NCI-H345 (cell line): ENCODE measurements at places on chromosomes 5 and 9.

DNA sequence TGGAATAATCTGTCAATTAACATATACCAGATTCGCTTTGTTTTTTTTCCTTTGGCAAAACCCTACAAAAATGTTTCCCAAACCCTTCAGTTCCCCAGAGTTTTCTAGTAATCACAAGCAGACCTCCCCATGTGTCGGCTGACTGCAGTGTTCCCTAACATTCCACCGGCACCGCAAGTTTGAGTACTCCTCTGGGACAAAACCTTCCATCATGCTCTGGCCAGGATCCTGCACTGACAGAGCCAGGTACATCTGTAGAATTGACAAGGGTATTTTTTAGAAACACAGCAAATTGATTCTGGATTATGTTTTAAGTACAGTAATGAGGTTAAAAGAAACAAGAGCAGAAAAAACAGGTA is 174.7 kb downstream of the GAS1 start:
- DNase-seq = no peak

- DNase-seq = no peak
Observed at GRCh38 chr9:133453651-133454050, 6.1 kb upstream of the CACFD1 start.

DNA sequence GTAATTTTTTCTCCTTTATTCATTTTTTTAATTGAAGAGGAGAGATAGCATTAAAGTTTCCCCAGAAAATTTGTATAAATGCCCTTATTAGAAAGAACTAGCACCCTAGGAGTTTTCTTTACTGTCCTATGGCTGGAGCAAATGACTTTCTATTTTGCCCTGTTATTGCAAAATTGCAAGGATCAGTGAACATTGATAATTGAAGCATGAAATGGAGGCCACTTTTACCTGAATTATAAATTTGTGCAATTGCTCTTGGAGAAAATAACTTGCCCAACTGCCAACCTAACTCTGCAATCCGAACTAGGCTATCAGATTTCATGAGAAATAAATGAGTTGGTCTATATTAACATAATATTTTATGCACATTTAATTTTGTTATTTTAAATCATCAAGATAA is 111.9 kb downstream of the MTRR start:
- no peak for DNase-seq

- DNase-seq = peak; percentile 65
Observed at GRCh38 chr9:27427272-27427643, 96.8 kb upstream of the IFNK start.

DNA sequence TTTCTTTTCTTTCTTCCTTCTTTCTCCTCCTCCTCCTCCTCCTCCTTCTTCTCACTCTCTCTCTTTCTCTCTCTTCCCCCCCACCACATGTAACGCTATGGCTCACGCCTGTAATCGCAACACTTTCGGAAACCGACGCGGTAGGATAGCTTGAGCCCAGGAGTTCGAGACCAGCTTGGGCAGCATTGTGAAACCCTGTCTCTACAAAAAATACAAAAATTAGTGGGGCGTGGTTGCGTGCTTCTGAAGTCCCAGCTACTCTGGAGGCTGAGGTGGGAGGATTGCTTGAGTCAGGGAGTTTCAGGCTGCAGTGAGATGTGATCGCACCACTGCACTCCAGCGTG is 736 bp upstream of the GLDC start:
- DNase-seq = no peak

GRCh38 chr5:106267256-106267655 is 1403.5 kb downstream of the EFNA5 start:
- no peak for DNase-seq

- DNase-seq = no peak
Observed at GRCh38 chr9:127405344-127406125, 8.6 kb downstream of the SLC2A8 start.

- DNase-seq = no peak
Observed at GRCh38 chr9:113719919-113720318, 156.2 kb upstream of the ZNF618 start.

- DNase-seq = no peak
Observed at GRCh38 chr5:14202462-14202861, 59.3 kb downstream of the TRIO start.

GRCh38 chr5:56419667-56420066 is 186.5 kb upstream of the ANKRD55 start:
- no peak for DNase-seq
